Endothelial cell (in vitro differentiated cells): ENCODE measurements at places on chromosomes 7 and 10. TPM values are rescaled to one million over a fixed set of nuclear protein-coding genes. Genes with fewer than 3 reads are reported as not detected.

The CFTR gene
- 0.18 TPM for total RNA-seq

The SLC29A4 gene
- total RNA-seq: 6.4 TPM

The SMKR1 gene
- not detected for total RNA-seq

The C10orf95 gene
- 0.18 TPM for total RNA-seq

GRCh38 chr10:115654961-115655360, 561.8 kb downstream of the ATRNL1 start:
- H3K27me3 ChIP-seq: no peaks in the 10 kb centered on the region
- no peaks in the 10 kb centered on the region for H3K36me3 ChIP-seq
- H3K27ac ChIP-seq: no peak overlapping the region
- DNase-seq: no peak
- no peak overlapping the region for H3K4me3 ChIP-seq

DNA sequence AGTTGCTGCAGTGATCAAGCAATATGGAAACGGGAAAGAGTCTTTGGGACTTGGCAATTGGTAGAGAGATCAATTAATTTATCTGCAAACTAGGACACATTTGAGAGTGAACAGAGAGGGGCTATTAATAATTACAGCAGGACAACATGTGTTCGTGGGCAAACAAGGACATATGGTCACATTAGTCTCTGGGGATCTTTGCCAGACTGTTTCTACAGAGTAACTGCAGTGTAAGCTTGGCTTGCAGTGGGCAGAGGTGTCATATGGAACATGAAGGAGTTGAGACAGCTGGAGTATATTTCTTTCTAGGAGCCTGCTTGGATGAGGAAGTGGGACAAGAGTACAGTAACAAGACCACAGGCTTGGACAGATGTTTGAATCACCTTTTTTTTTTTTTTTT, 232.1 kb upstream of the LYZL1 start:
- H3K27ac ChIP-seq: no peak overlapping the region
- H3K4me1 ChIP-seq: peaks cover 4% of the 10 kb centered on the region

- DNase-seq: no peak
- no peaks in the 10 kb centered on the region for H3K4me1 ChIP-seq
- H3K27ac ChIP-seq: no peak overlapping the region
- peaks cover 28% of the 10 kb centered on the region for H3K36me3 ChIP-seq
- peak overlapping the region; percentile 65 for H3K4me3 ChIP-seq
Measured at GRCh38 chr7:138429577-138430250, 30.3 kb upstream of the TRIM24 start.

DNA sequence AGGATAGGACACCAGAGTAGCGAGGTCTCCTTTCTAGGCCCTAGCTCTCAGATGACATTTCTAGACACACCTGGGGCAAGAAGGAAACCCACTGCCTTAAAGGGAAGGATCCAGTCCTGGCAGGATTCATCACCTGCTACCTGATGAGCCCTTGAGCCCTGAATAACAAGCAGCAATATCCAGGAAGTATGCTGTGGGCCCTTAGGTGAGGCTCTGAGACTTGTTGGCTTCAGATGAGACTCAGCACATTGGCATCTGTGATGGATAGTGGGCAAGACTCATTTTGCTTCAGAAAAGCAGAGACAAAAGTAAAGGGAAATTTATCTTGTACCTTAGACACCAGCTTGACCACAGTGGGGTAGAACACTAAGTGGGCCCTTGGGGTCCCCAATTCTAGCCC, 238.4 kb upstream of the MEOX2 start:
- no peaks in the 10 kb centered on the region for H3K4me1 ChIP-seq
- H3K4me3 ChIP-seq: no peak overlapping the region
- DNase-seq: no peak
- no peak overlapping the region for H3K27ac ChIP-seq
- H3K36me3 ChIP-seq: no peaks in the 10 kb centered on the region
- H3K27me3 ChIP-seq: no peaks in the 10 kb centered on the region

DNA sequence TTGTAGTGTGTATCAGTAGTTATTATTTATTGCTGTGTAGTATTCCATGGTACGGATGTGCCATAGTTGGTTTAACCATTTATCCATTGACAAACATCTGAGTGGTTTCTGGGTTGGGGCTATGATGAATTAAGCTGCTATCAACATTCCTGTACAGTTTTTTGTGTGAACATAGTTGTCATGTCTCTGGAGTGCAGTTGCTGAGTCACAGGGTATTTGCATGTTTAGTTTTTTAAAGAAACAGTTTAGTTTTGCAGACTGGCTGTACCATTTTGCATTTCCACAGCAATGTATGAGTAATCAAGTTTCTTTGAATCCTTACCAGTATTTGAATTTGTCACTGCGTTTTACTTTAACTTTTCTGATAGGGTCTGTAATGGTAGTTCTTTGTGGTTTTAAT, 516.7 kb upstream of the CELF2 start:
- DNase-seq: no peak
- no peaks in the 10 kb centered on the region for H3K36me3 ChIP-seq
- no peak overlapping the region for H3K27ac ChIP-seq
- H3K4me3 ChIP-seq: no peak overlapping the region
- H3K4me1 ChIP-seq: no peaks in the 10 kb centered on the region
- peaks cover 4% of the 10 kb centered on the region for H3K27me3 ChIP-seq

DNA sequence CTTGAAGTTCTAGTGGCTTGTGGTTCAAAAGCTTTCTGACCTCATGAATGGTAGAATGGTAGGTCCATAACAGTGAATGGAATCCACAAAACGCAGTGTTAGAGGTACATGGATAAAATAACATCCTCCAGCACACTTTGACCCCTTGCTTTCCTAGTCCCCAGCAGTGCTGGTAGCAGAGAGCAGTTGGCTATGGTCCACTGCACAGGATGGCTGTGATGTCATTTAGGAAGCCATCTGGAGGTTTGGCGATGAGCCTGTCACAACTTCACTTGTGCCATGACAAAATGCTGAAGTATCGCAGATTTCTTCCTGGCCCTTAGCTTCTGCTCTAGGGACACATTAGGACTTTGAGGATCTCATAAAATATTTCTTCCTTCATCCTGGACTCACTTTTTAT, 300.0 kb upstream of the FZD8 start:
- H3K27ac ChIP-seq: no peak overlapping the region
- DNase-seq: no peak
- no peaks in the 10 kb centered on the region for H3K4me1 ChIP-seq
- H3K36me3 ChIP-seq: no peaks in the 10 kb centered on the region

DNA sequence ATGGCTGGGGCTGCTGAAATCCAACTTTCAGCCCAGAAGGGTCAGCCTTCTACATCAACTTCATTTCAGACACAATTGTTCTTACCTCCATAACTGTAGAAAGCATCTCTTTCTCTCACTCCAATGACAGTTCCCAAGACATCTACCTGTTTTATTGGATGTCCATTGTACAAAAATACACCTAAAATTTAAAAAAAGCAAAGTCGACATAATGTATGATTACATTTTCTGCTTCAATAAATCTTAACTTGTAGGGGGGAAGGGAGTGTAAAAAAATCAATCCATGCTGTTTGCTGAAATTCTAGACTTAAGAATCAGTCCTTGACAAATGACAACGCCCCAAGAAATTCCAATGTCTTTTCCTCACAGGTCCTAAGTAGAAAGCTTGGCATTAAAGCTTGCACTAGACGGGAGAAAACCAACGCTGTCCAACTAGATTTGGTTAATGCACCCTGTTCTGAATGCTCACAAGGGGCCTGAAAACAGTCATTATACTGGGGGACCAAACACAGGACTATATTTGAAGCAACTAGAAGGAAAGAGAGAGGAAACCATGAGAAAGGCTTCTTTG, 7.5 kb downstream of the STN1 start:
- DNase-seq: no peak
- H3K4me3 ChIP-seq: no peak overlapping the region
- H3K4me1 ChIP-seq: peaks cover 9% of the 10 kb centered on the region

- no peaks in the 10 kb centered on the region for H3K36me3 ChIP-seq
- no peak overlapping the region for H3K27ac ChIP-seq
- H3K4me1 ChIP-seq: no peaks in the 10 kb centered on the region
- no peak for DNase-seq
- no peak overlapping the region for H3K4me3 ChIP-seq
- H3K27me3 ChIP-seq: no peaks in the 10 kb centered on the region
Measured at GRCh38 chr10:62054830-62055229, 153.3 kb downstream of the ARID5B start.

- peak overlapping the region; percentile 100 for H3K4me3 ChIP-seq
- H3K27ac ChIP-seq: peak overlapping the region; percentile 99
- H3K27me3 ChIP-seq: peaks cover 6% of the 10 kb centered on the region
- DNase-seq: no peak
Measured at GRCh38 chr10:91799612-91799975, 1.4 kb downstream of the TNKS2 start.

- H3K4me1 ChIP-seq: peaks cover 43% of the 10 kb centered on the region
- H3K27me3 ChIP-seq: peaks cover 6% of the 10 kb centered on the region
- DNase-seq: no peak
- H3K36me3 ChIP-seq: peaks cover 15% of the 10 kb centered on the region
- H3K27ac ChIP-seq: no peak overlapping the region
Measured at GRCh38 chr10:29723726-29724125, 89.0 kb upstream of the SVIL start.

DNA sequence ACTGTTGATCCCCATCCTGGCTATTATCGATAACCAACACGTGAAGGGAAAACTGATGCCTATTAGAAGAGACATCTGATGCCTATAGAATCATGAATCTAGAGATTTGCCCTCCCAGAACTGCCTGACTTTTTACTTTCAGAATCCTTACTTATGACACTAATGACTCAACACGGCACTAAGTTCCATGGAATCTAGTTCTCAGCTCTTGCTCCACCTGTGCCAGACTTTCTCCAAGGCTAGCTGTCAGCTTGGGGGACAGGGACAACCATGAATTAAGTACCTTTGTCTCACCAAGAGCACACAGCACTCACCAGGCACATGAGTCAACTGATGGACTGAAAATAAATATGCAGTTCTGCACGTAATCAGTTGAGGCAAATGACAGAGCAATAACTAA, 184.2 kb downstream of the FRMD4A start:
- H3K4me3 ChIP-seq: no peak overlapping the region
- no peak for DNase-seq
- H3K4me1 ChIP-seq: no peaks in the 10 kb centered on the region
- peaks cover 2% of the 10 kb centered on the region for H3K27me3 ChIP-seq

GRCh38 chr7:150406567-150407421, 27.7 kb downstream of the ZNF775 start:
- peaks cover 30% of the 10 kb centered on the region for H3K4me1 ChIP-seq
- no peak for DNase-seq
- H3K27ac ChIP-seq: peak overlapping the region; percentile 34
- H3K36me3 ChIP-seq: peaks cover 23% of the 10 kb centered on the region
- peak overlapping the region; percentile 95 for H3K4me3 ChIP-seq
- H3K27me3 ChIP-seq: peaks cover 23% of the 10 kb centered on the region

DNA sequence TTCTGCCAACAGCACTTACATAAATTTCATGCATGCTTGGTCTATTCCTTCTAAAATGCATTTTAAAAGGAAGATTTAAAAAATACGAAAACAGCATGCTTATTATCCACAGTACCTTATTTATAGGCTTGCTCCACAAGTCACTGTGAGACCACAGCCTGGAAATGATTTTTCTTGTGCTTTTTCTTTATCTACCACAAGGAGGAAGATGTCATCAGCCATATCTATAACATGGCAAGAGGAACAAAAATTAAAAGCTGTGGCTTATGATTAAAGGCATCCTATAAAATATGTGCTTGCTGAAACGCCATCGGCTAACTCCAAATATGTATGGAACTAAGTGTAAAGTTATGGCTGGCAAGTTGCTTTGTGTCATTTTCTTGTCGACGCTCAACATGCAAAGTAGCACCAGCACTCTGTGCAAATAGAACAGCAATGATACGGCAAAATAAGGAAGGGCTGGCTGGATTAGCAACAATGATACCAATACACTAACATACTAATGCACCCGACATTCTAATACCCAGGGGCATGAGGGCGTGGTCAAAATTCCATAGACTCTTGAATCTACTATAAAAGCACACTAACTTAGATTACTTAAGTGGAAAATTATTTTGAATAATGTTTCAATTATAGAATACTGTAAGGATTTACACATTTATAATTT, 41.2 kb upstream of the AKR1E2 start:
- peaks cover 2% of the 10 kb centered on the region for H3K27me3 ChIP-seq
- no peak for DNase-seq
- no peaks in the 10 kb centered on the region for H3K36me3 ChIP-seq
- H3K27ac ChIP-seq: no peak overlapping the region

DNA sequence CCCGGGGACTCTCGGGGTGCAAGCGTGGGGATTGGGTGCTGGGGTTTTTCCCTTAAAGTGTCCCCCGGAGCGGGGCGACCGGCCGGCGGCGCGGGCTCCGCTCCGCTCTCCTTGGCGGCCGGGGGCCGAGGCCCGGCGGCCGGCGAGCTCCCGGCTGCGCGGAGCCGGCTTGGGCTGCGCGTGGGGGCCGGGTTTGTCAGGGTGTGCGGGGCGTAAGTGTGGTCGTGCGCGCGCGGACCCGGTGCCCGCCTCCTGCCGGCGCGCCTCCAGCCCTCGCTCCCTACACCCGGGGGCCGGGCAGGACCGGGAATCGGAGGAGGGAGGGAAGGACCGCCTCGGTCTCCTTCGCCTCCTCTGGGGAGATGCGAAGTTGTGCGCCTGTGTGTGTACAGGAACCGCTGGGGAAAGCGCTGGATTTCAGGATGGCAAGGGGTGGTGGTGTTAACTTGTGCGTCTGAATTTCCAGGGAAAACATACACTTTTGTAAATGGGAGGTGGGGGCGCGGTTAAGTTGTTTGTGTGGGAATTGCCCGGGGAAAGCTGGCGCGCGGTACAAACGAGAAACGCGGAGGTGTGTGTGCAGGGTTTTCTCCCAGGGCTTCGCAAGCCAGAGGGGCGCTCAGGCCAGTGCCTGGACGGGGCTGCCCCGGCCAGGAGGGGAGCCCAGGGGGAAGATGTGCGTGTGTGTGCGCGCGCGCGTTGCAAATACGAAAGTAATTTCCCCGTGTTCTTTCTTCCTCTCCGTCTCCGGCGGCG, 737 bp downstream of the ZMIZ1 start:
- peaks cover 10% of the 10 kb centered on the region for H3K27me3 ChIP-seq
- peaks cover 3% of the 10 kb centered on the region for H3K36me3 ChIP-seq
- peak overlapping the region; percentile 92 for H3K27ac ChIP-seq
- peak; percentile 55 for DNase-seq

GRCh38 chr7:112381311-112382091, 68.8 kb upstream of the IFRD1 start:
- no peaks in the 10 kb centered on the region for H3K36me3 ChIP-seq
- no peak for DNase-seq
- no peak overlapping the region for H3K4me3 ChIP-seq
- H3K27me3 ChIP-seq: peaks cover 2% of the 10 kb centered on the region

DNA sequence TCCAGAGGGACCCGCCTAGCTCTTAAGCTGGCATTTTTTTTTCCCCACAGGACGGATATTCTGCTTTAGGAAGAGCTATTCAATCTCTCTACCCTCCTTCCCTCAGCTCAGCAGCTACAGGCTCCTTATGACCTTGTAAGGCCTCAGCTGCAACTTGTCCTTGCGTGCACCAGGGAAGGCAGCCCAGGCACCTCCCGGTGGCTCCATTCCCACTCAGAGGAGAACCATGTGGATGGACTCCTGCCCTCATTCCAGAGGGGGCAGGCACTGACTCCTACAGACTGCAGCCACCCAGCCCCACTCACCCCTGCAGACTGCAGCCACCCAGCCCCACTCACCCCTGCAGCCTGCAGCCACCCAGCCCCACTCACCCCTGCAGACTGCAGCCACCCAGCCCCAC, 73.7 kb downstream of the ITIH5 start:
- no peaks in the 10 kb centered on the region for H3K27me3 ChIP-seq
- no peaks in the 10 kb centered on the region for H3K36me3 ChIP-seq
- no peaks in the 10 kb centered on the region for H3K4me1 ChIP-seq
- H3K4me3 ChIP-seq: no peak overlapping the region

GRCh38 chr7:12152196-12152918, 58.7 kb upstream of the TMEM106B start:
- no peaks in the 10 kb centered on the region for H3K36me3 ChIP-seq
- no peaks in the 10 kb centered on the region for H3K27me3 ChIP-seq
- no peaks in the 10 kb centered on the region for H3K4me1 ChIP-seq
- no peak for DNase-seq
- no peak overlapping the region for H3K4me3 ChIP-seq
